ENCODE measurements at places on chromosomes 13 and 19.

GRCh38 chr19:38642176-38642575, 5.3 kb upstream of the ACTN4 start:
- DNase-seq: no peak

DNA sequence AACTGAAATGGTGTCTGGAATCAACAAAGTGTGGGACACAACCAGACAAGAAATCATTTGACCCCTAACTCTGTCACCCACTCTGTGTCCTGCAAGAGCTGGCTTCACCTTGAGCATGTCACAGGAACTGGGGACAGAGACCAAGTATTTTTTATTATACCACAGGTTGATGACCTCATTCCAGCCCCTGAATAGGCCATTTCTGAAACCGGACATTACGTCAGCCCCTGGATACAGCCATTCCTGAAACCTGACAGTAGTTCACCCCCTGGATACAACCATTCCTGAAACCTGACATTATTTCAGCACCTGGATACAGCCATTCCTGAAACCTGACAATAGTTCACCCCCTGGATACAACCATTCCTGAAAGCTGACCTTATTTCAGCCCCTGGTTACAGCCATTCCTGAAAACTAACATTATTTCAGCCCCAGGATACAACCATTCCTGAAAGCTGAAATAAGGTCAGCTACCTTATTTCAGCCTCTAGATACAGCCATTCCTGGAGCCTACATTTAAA, 47.7 kb upstream of the CACNA1A start:
- DNase-seq: no peak

DNA sequence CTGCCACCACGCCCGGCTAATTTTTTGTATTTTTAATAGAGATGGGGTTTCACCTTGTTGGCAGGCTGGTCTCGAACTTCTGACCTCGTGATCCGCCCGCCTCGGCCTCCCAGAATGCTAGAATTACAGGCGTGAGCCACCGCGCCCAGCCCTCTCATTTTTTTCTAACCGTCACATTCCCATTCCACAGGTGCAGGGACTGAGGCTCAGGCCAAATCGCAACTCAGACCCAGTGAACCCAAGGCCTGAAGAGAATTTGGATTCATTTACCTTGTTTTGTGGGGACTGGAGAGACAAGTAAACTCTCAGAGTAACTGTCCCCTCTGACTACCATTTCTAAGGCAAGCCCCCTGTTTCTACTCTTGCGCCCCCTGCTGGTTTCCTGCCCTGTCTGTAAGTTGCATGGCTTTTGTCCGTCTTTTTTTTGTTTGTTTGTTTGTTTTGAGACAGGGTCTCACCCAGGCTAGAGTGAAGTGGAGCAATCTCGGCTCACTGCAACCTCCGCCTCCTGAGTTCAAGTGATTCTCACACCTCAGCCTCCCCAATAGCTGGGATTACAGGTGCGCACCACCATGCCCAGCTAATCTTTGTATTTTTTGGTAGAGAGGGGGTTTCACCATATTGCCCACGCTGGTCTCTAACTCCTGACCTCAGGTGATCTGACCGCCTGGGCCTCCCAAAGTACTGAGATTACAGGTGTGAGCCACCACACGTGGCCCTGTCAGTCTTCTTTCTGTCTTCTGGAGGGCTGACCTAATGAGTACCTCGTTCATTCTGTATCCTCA, 2.3 kb upstream of the STRN4 start:
- peak; percentile 78 for DNase-seq

DNA sequence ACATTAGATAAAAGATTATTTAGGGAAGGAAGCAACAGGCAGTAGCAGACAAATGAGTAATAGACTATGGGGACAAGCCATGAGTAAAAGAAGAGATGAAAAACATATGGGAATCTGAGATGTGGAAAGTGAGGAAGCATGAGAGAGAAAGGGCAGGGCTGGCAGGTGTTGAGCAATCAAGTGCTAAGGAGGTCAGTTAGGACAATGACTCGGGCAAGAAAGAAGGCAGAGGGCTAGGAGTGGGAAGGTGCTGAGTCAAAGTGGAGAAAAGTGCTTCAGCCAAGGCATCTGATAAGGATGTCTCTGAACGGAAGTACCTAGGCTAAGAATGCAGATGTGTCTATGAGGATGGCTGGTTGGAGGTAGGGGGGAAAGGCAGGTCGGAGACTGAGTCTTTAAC, 291.9 kb upstream of the HTR2A start:
- DNase-seq: no peak

GRCh38 chr13:42110410-42111155, 62.1 kb downstream of the DGKH start:
- DNase-seq: no peak

GRCh38 chr19:7524523-7524922, 2.1 kb downstream of the MCOLN1 start:
- DNase-seq: no peak

- no peak for DNase-seq
These were observed 33.4 kb downstream of the ABCC4 start for GRCh38 chr13:95267662-95268342.

- DNase-seq: no peak
These were observed 7.4 kb upstream of the CERS1 start for GRCh38 chr19:18903156-18904037.

DNA sequence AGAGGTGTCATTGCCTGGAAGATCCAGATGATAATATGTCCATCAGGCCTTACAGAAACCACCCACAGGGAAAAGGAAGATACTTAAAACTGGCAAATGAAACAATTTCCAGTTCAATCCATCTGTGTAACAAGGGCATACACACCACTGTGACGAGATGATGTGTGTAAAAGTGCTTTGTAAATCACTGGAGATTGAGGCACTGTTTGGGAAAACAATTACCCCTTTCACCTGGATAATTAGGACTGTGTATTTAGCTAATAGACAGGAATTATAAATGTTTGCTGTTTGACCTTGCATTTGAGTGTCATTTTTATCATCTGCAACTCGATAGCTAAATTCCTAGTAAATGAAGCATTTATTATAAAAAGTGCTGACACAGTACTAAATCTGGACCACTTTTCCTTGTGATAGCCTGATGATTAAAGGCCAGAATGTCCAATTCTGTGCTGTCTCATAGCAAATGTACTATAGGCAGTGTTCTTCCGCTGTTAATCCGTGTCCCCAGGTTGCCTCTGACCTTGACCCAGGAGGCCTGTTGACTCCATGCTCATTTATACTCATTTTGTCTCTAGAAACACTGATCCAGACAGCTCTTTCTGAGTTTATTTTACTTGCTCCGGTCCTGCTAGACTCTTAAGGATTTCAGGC, 105.8 kb downstream of the LACC1 start:
- no peak for DNase-seq

GRCh38 chr19:41808663-41809566, 12.5 kb downstream of the CEACAM3 start:
- no peak for DNase-seq

DNA sequence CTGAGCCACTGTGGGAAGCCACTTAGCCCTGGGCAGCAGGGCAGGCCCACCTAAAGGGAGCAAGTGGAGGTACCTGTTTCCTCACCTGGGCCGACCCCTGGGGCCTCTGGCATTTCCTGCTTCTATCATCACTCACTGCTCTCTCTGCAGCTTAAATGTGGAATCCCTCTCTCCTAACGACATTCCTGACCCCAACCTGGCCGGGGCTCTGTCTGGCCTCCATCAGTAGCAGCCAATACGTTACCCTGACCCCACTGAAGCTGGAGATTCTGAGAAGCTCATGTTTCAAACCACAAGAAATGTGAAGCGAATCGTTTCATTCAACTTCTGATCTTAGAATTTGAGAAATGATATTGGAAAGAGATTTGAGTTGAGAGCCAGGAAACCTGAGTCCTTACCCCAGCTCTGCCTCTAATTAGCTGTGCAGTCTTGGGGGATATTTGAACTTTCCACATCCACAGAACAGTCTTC, 39.9 kb downstream of the DOCK9 start:
- no peak for DNase-seq

GRCh38 chr19:17754634-17755442, 3.6 kb downstream of the FCHO1 start:
- DNase-seq: peak; percentile 32

DNA sequence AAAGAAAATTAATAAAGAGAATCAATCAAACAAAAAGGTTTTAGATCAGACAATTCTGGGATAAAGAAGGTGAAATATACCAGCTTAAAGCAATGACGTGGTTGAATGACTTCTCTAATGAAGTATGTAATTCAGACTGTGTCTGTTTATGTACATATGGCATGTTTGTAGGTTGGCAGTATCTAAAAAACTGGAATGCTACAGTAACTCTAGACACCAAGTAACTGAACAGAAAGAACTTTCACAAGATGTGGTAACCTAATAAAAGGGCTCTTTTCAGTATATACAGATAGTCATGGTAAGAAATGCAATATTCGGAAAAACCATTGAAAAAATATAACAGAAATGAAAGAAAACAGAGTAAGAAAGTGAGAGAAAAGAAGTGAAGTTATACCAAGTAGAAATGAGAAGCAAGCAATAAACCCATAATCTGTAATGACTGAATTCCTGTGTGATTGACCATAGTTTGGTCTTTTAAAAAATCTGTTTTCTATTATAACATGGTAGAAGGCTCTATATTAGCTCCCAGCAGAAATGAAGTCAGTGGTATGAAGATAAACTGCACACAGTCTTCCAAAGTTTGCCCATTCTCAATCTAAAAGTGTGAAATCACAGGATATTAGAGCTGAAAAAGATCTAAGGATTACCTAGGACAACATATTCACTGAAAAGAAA, 31.4 kb downstream of the ELF1 start:
- no peak for DNase-seq

GRCh38 chr19:8501981-8502380, 459 bp downstream of the PRAM1 start:
- no peak for DNase-seq
